Tongue (tissue), 3 donors: ENCODE measurements at places on chromosomes 2 and 18. TPM values are rescaled to one million over a fixed set of nuclear protein-coding genes. Genes with fewer than 3 reads are reported as not detected.

Gene AMER3
- total RNA-seq, result not detected

Gene MGAT5
- total RNA-seq, result 48.1 TPM

DNA sequence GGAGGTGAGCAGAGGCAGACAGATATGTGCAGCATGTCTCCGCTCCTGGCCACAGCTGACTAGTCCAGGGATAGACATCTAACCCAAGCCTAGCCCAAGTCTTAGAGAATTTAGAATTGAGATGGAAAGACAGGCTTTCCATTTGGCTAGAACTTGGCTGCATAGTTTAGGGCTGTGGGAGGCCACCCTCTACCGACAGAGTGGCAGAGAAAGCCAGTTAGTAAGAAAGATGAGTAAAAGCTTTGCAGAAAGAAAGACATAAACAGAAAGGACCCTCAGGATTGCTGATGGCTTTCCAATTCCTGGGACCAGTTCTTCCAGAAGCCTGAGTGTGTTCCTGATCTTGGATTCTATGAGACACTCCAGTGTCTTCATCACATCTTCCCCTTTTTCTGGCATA lies 62.1 kb downstream of the DYM start:
- DNase-seq, result no peak

DNA sequence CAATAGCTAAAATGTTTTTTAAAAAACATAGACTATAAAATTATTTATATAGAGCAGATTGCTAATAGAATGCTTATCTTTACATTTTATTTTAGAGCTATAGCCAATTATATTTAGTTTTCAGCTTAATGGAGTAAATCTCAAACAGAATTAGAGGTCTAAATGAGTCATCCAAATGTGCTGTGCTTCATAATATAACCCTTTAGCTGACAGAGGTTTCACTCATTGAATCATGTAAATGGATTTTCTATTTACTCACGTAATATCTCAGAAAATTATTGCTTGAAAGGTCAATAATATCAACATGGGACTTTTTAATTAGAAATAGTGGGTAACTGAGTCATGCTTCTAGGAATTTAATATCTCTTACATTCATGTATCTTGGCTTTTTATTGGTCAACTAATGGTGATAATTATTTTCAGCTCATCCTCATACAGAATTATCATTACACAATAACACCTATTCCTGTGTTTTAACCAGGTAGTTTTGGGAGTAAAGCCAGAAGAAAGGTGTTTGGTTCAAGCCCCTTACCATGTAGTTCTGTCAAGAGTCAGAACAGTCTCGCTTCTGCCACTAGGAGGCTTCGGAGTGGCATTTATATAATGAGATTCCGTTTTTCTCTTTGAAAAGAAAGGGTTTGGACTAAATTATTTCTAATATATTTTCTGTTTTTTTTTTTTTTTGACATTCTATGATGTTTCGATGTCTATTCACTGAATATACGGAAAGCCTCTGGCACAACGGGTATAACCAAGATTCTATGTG lies 217.6 kb downstream of the CDH7 start:
- DNase-seq, result no peak

DNA sequence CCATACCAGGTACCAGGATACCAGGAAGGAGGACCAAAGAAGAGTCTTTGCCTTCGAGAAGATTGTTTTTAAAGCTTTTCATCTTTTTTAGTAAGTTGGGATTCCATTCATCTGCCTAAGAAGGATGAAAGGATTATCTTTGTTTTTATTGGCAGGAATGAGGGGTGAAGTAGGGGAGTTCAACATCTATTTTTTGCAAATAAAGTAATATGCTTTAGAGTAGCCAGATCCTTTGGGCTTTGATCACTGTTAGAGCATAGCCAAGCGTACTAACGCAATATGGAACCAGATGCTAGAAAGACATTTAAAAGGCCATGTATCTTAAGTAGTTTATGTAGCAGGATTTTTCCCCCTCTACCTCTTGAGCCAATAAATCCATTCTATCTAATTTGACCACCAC lies 133.0 kb downstream of the PRPF40A start:
- DNase-seq, result no peak

DNA sequence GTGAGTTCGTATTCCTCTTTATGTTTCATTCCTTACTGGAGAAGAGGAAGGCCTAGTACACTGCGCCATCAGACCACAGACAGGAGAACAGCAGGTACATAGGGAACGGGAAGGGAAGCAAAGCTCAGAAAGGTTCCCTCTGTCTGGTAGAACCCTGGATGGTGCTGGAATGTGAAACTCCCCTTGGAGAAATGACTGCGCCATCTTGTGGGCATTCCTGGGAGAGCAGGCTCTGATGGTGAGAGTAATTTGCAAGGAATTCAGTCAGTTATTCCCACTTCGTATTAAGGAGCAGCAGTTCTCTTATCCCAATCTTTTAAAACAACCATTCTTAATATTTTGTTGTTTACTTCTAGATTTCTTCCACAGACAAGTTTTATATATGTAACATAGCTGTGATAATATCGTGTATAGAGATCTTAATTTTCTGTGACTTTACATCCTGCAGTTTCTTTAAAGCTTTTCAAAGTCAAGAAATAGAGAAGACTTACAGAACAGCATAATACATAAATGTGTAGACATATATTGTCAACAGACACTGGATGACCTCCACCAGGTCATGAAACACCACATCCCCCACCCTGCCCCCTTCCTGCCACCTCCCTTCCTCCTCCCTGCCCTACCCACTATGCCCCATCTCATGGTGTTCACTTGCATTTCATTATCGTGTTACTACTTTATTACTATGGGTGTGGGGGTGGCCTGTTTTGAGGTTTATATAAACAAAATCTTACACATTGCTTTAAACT lies 83.9 kb downstream of the ARHGEF4 start:
- DNase-seq, result peak; percentile 83

GRCh38 chr18:31772699-31773098 lies 12.0 kb upstream of the SLC25A52 start:
- DNase-seq, result no peak

DNA sequence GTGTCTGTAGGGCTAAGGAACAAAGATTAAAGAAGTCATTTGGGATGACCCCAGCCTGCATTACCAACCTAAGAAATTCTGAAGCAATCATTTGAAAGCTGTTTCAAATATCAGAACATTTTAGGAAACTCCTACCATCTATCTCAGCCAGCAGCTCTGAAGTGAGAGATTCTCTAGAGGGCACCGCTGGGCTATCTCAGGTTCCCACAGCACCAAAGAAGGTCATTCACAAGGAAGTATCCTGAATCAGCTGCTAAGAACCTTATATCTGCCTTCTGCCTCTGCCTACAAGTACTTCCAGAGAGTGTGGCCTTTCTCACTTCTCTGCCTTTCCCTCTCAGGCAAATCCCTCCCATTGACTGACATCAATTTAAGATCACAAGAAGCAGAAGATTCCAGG lies 13.4 kb upstream of the EVA1A start:
- DNase-seq, result no peak

- peak; percentile 78 for DNase-seq
These were observed 54.1 kb downstream of the E2F6 start for GRCh38 chr2:11411768-11412448.

Gene SOWAHC
- total RNA-seq, result 23.0 TPM

Gene STEAP3
- 25.2 TPM for total RNA-seq

DNA sequence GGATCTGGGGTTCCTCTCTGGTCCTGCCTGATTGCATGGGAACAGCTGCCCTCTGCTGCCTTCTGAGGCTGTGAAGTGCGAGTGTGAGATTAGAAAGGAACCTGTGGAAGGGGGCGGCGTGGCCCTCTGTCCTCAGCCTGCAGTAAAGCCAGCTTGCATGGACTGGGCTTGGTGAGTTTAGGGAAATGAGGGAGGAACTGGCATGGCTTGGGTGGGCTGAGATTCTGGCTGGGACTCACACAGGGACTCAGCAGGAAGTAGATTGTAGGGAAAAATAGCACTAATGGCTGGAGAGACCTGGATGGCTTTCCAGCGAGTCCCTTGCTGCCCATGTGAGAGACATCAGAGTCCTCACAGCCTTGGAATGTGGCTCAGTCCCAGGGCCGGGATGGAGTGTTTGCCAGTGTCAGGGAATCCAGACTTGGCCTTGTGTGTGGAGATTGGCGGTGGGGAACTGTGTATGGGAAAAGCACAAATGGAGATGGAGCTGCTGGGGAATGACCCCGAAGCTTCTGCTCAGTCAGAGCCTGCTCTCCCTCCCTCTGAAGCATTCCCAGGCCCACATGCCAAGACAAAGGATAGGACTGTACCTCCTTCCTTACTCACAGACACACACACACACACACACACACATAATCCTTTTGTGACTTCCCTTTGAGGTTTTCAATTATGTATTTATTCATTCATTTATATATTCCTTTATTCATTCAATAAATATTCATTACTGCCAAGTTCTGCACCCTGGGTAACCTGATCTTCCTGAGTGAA lies 115.4 kb downstream of the ACAA2 start:
- peak; percentile 59 for DNase-seq

DNA sequence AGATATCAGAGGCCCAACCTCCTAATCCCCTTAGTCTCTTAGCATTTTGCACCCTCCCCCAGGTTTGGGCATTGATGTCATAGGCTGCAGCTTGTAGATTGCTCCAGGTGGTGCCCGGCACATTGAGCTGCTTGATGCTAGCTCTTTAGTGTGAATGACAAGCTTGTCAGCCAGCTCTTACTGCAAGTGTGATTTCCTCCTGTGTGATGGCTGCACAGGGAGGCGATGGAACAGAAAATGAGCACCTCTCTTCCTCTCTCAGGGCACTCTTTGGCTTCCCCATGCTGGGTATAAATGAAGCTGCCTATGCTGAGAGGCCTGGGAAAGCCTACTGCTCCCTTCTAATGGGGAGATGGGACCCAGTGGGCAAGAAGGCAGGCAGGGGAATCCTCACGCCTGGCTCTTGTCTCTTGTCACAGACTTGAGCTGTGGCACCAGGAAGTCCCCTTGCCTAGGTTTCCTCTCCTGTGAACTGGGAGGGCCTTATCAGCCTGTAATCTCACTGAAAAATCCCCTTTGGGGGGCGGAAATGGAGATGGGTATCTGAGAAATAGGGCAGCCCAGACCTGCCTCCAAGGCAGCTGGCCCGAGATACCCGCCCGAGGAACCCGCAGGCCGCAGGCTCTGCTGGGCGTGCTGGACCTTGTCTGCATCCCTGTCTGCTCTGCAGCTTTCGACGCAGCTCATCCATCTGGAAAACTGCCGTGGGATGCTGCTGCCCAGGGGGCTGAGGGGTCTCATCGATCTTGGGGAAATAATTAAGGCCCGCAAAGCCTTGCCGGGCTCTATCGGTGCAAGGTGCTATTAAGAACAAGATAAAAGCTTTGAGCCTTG lies 163.5 kb upstream of the CXCR4 start:
- DNase-seq, result no peak

- peak; percentile 29 for DNase-seq
These were observed 16.4 kb upstream of the CYP1B1 start for GRCh38 chr2:38092196-38092902.

GRCh38 chr2:209773377-209773776 lies 1.7 kb downstream of the UNC80 start:
- DNase-seq, result no peak

DNA sequence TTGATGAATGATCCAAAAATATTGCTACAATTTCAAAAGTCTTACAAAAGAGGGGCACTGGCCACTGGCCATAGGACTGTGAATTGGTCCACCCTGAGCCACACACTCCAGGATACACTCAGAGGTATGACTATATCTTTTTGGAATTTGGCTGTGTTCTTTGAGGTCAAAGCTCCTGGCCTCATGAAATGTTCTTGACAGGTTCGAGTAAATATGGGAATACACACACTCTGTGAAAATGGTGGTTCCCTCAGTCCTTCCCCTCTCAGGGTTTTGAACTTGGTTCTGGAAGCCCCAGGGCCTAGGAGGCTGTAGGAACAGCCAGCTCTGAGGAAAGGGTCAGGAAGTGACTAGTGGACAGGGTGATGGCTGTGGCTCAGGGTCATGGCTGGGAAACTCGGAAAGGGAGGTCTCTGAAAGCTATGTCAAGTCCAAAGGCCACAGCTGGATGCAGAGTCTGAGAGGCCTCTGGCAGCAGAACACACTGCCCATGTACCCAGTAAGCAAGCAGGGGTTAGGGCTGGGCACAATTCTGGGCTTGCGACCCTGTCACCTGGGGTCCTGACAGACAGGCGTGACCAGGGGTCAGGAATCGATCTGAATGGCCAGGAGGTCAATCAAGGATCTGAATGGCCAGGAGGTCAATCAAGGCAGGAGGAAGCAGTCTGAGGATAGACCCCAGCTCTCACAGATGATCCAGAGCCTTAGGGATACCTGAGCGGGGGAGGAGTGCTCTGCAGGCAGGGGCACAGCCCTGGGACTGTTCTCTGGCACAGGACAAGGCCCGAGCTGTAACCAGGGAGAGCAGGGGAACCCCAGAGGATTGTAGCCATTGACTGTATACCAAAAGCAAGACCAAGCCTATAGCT lies 223.4 kb upstream of the SMAD2 start:
- no peak for DNase-seq

DNA sequence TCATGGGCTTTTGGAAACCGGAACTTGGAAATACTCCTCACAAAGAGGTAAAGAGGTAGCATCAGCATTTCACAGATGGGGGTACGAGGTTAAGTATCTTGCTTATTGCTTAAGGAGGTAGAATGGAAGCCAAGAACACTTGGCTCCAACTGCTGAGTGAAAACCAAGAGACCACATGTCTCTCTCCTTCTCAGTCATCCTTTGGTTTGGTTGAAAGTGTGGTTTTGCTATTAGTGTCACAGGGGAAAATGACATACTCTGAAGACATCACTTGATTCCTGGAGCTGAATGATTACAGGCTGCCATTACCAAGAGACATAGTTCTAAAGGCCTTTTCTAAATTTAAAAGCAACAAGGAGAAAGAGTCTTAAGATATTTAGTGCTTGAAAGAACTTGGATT lies 41.5 kb downstream of the ANTXR1 start:
- no peak for DNase-seq

GRCh38 chr2:168336786-168337388 lies 89.5 kb upstream of the STK39 start:
- DNase-seq, result no peak

Gene NIFK
- total RNA-seq, result 54.8 TPM

DNA sequence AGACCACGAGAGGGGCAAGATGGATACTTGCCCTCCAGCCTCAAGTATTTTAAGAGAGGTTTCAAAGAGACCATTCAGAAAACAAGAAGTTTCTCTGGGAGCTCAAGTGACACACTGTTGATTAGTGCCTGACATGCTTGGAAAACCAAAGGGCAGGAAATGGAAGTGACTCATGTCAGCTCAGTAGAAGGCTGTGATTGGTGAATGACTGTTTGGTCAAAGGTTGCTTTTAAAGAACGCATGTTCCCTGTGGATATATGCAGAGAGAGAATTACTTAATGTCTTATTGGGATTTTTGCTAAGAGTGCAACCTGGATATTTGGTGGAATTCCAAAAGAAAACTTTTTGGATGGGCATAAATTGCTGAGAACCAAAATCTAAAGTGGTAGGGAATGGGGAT lies 549.9 kb downstream of the XIRP2 start:
- no peak for DNase-seq

- peak; percentile 3 for DNase-seq
These were observed 160.1 kb upstream of the LRP1B start for GRCh38 chr2:142290931-142291330.

GRCh38 chr18:49632588-49632987 lies 70.7 kb downstream of the LIPG start:
- no peak for DNase-seq

GRCh38 chr18:37425222-37425621 lies 140.4 kb downstream of the CELF4 start:
- DNase-seq, result no peak

Gene PDCL3
- total RNA-seq, result 20.9 TPM

Gene CHST9
- 6.2 TPM for total RNA-seq
